ENCODE measurements at places on chromosomes 12 and 14. TPM values are rescaled to one million over a fixed set of nuclear protein-coding genes. Genes with fewer than 3 reads are reported as not detected.

- no peaks in the 10 kb centered on the region for H3K27me3 ChIP-seq
- H3K36me3 ChIP-seq: no peaks in the 10 kb centered on the region
- H3K4me3 ChIP-seq: no peak overlapping the region
- DNase-seq: no peak
Observed at GRCh38 chr12:59768031-59768430, 172.2 kb downstream of the SLC16A7 start.

DNA sequence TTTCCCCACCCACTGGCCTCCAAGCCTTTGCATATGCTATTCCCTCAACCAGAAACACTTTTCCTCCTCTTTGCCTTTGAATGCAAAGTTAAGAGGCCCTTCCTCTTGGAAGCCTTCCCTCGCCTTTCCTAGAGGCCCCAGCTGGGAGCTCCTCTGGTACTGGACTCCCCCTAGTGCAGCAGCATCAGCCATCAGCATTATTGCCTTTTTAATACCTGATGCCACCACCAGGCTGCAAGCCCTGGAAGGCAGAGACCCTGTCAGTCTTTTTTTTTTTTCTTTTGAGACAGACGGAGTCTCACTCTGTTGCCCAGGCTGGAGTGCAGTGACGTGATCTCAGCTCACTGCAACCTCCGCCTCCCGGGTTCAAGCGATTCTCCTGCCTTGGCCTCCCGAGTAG lies 19.1 kb upstream of the PLA2G1B start:
- no peak for DNase-seq
- H3K36me3 ChIP-seq: no peaks in the 10 kb centered on the region
- no peak overlapping the region for H3K27ac ChIP-seq
- no peak overlapping the region for H3K4me3 ChIP-seq
- peaks cover 7% of the 10 kb centered on the region for H3K27me3 ChIP-seq
- no peaks in the 10 kb centered on the region for H3K4me1 ChIP-seq

DNA sequence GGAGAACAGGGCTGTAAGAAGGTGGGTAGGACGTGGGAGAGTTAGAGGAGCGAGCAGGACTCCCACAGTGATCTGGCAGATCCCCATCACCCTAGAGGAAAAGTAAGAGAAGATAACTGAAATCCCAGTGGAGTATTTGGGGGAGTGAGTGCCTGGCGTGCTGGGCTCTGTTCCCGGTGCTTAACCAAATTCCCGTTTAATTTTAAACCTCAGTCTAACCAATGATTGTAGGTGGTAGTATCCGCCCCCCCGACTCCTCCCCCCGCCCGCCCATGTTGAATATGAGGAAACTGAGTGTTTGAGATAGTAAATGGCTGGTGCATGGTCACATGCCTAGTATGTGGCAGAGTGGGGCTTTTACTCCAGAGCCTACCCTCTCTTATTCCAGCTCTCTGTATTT lies 1.2 kb downstream of the TARBP2 start:
- H3K36me3 ChIP-seq: peaks cover 27% of the 10 kb centered on the region
- peaks cover 65% of the 10 kb centered on the region for H3K4me1 ChIP-seq
- H3K4me3 ChIP-seq: peak overlapping the region; percentile 72
- no peak for DNase-seq
- H3K27ac ChIP-seq: peak overlapping the region; percentile 99

DNA sequence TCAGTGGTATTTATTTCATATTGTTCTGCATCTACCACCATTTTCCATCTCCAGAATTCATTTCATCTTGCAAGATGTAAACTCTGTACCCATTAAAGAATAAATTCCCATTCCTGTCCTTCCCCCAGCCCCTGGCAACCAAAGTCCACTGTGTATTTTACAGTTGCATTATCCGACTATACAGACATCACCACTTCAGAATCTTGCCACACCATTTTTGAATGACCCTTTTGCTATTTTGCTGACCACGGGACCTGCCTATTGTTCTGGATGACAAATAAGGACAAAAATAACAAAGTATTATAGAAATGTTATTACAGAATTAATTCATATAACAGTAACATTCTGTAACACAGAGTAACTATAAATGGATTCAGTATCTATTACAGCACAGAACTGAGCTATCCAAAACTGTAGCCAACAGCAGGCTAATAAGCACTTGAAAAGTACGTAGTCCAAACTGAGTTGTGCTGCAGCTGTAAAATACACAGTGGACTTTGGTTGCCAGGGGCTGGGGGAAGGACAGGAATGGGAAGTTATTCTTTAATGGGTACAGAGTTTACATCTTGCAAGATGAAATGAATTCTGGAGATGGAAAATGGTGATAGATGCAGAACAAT lies 61.3 kb downstream of the CDK17 start:
- H3K27ac ChIP-seq: no peak overlapping the region
- H3K27me3 ChIP-seq: no peaks in the 10 kb centered on the region
- DNase-seq: no peak
- H3K4me1 ChIP-seq: no peaks in the 10 kb centered on the region
- H3K36me3 ChIP-seq: no peaks in the 10 kb centered on the region

GRCh38 chr12:108857158-108857407 lies 300 bp downstream of the SSH1 start:
- H3K27ac ChIP-seq: peak overlapping the region; percentile 86
- H3K27me3 ChIP-seq: no peaks in the 10 kb centered on the region
- H3K4me1 ChIP-seq: peaks cover 51% of the 10 kb centered on the region

DNA sequence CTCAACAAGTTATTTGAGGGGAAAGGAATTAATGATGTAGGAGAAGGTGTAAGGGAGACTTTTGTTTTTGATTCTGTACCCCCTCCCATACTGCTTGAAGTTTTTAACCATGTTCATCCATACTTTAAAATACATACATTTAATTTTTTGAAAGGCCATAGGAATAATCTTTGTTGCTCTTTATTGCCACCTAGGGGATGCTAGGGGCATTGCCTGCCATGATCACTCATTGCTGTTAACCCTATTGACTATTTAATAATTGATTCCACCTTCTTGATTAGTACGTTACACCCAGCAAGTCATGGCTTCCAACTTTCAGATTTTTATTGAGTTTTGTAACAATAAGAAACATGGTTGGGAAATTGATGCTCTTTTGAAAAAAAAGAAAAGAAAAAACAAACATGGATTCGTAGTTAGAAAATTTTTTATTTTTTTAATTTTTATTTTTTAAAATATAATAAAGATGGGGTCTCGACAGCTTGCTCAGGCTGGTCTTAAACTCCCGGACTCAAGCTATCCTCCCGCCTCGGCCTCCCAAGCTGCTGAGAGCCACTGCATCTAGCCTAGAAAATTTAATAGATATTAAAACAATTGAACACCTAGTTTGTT lies 8.5 kb upstream of the PRKAB1 start:
- H3K27ac ChIP-seq: no peak overlapping the region
- no peak for DNase-seq
- no peaks in the 10 kb centered on the region for H3K4me1 ChIP-seq
- no peaks in the 10 kb centered on the region for H3K36me3 ChIP-seq

DNA sequence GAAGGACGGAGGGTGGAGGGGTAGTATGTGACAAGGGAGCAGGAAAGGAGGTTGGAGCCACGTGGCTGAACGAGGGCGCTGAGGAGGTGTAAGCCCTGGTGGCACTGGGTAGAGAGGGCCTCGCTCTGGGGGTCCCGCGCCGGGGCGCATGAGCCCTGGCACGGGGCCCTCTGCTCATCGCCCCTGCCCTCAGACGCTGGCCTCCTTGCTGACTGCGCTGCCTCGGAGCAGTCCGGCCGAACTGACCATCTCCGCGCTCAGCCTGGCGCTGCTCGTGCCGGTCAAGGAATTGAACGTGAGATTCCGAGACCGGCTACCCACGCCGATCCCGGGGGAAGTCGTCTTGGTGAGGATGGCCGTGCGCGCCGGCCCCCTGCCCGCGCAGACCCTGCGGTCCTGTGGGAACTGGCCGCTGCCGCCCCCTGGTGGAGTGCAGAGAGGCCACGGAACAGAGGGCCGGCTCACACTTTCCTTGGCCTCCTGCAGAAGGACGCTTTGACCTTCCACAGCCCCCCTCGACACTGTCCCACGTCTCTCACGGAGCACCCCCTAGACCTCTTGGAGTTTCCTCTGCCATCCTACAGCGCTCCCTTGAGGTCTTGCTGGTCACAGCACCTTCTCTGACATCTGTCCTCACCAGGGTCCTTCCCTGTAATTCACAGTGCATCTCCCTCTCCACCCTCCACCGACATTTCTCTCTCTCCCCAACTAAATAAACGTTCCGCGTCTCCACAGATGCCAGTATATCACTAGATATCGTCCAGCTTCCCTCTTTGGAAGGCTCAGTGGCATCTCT lies 10.5 kb downstream of the ARHGEF25 start:
- peaks cover 23% of the 10 kb centered on the region for H3K4me1 ChIP-seq
- H3K27me3 ChIP-seq: peaks cover 81% of the 10 kb centered on the region
- no peak overlapping the region for H3K27ac ChIP-seq
- DNase-seq: no peak
- peak overlapping the region; percentile 48 for H3K4me3 ChIP-seq

GRCh38 chr12:108875682-108876361 lies 4.1 kb upstream of the DAO start:
- H3K4me3 ChIP-seq: no peak overlapping the region
- no peaks in the 10 kb centered on the region for H3K27me3 ChIP-seq
- no peak overlapping the region for H3K27ac ChIP-seq
- no peaks in the 10 kb centered on the region for H3K36me3 ChIP-seq
- no peak for DNase-seq
- no peaks in the 10 kb centered on the region for H3K4me1 ChIP-seq

Gene SIX6
- total RNA-seq: not detected

DNA sequence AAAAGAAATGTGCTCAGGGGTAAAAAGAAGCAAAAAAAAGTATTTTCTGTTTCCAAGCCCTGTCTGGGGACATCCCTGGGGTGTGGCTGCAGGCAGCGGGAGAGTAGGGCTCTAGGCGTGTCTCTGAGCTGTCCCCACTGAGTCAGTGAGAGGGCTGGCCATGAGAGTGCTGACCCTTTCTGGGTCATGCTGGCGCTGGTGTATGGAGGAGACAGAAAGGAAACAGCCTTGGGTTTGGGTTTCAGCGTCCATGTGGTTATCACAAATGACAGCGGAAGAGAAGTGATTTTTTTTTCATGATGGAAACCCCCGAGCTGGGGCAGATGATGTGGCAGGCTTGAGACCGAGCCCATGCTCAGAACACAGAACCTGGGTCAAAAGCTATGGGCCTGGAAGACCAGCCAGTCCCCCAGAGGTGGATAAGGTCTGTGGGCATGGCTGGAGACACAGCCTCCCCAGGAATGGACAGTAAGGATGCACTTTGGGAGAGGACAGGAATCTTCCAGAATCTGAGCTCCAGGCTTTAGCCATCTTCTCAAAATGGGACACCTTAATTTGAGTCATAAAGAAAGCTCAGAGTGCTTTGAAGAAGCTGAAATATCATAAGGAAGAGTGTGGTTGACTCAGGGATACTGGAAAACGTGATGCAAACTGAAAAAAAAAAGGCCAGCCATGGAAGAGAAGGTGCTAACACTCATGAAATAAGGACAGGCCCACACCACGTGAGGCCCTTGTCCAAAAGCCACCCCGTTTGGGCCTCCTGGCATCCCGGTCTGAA lies 36.2 kb downstream of the SYNE3 start:
- H3K4me3 ChIP-seq: no peak overlapping the region
- peak overlapping the region; percentile 83 for H3K27ac ChIP-seq
- peak; percentile 89 for DNase-seq
- peaks cover 2% of the 10 kb centered on the region for H3K36me3 ChIP-seq

GRCh38 chr14:59755409-59756135 lies 115.0 kb downstream of the RTN1 start:
- no peaks in the 10 kb centered on the region for H3K4me1 ChIP-seq
- DNase-seq: no peak
- no peak overlapping the region for H3K27ac ChIP-seq
- H3K4me3 ChIP-seq: no peak overlapping the region

GRCh38 chr12:127247937-127248336 lies 1019.0 kb upstream of the TMEM132C start:
- H3K27me3 ChIP-seq: no peaks in the 10 kb centered on the region
- no peak overlapping the region for H3K27ac ChIP-seq

Gene DACT1
- 1.8 TPM for total RNA-seq

- H3K4me3 ChIP-seq: no peak overlapping the region
- no peaks in the 10 kb centered on the region for H3K36me3 ChIP-seq
- H3K4me1 ChIP-seq: peaks cover 72% of the 10 kb centered on the region
- no peak for DNase-seq
- H3K27me3 ChIP-seq: no peaks in the 10 kb centered on the region
- H3K27ac ChIP-seq: no peak overlapping the region
Observed at GRCh38 chr12:68614769-68615168, 4.1 kb downstream of the RAP1B start.

Gene ARHGDIB
- total RNA-seq: 84.9 TPM

Gene GPR84
- total RNA-seq: 1.7 TPM

Gene IPO4
- 43.0 TPM for total RNA-seq

DNA sequence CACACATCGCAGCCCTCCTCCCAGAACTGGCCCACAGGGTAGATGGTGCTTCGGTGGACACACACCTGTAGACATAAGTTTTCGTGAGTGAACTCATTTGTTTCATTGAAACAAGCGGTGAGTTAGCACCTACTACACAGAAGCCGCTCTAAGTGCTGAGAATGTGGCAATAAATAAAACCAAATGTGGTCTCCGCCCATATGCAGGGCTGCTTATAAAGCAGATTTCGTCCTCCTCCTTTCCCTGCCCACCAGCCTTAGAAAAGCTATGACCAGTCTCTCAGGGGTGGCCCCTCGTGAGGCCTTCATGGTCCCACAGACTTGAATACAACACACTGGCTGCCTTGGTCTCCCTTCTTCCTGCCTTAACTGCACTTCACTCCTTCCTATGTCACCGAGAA lies 31.1 kb upstream of the ANO2 start:
- no peak overlapping the region for H3K4me3 ChIP-seq
- H3K4me1 ChIP-seq: no peaks in the 10 kb centered on the region
- no peak for DNase-seq
- no peaks in the 10 kb centered on the region for H3K27me3 ChIP-seq

GRCh38 chr12:31387011-31387410 lies 61.1 kb upstream of the SINHCAF start:
- no peaks in the 10 kb centered on the region for H3K27me3 ChIP-seq
- H3K27ac ChIP-seq: no peak overlapping the region
- no peaks in the 10 kb centered on the region for H3K4me1 ChIP-seq
- no peak overlapping the region for H3K4me3 ChIP-seq
- no peak for DNase-seq
- no peaks in the 10 kb centered on the region for H3K36me3 ChIP-seq

Gene PRR4
- total RNA-seq: 192 TPM

DNA sequence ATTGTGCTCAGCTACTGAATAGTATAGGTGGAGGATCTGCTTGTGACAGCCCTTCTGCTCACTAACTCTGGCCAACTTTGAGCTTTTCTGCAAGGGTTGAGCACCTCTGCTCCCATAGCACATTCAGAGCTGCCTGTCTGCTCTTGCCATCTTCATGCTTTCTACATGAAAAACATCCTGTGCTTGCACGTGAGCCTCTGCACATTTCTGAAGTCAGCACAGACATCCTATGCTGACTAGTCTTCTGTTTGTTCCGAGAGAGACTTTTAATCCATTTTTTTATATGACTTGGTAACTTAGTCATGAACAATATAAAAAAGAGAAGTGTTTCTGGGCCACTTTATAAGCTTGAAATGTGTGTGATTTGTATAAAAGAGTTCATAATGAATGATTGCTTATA lies 969.3 kb downstream of the TMTC2 start:
- H3K4me1 ChIP-seq: no peaks in the 10 kb centered on the region
- H3K27me3 ChIP-seq: no peaks in the 10 kb centered on the region
- no peaks in the 10 kb centered on the region for H3K36me3 ChIP-seq
